H7 (cell line): ENCODE measurements at places on chromosomes 11 and 22. TPM values are rescaled to one million over a fixed set of nuclear protein-coding genes. Genes with fewer than 3 reads are reported as not detected.
A peak's percentile ranks its signal among the peaks of the same experiment; 100 is the strongest.

DNA sequence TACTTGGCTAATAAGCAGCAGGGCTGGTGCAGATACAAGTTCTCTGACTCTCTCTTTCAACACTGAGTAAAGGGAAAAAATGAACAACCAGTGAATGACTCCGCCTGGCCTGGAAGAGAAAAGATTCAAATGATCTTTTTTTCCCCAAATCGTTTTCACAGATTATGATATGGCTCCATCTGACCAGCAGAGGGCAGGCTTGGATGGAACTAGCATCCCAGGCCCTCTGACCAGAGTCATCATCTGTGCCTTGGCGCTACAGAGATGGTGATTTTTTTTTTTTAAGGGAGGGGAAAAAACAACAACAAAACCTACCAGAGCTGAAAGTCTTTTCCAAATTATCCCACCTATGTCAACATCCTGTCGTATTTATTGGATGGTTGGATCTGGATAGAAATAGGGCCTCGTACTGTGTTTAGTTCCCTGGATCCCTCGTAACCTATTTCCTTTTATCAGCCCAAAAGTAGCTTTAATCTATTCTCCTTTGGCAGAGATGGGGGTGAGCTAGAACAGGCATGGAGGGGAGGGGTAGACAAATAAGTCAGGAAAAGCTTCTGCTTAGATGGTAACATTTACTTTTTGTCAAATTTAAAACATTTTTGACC is 69.7 kb downstream of the PRSS23 start:
- peak; percentile 67 for DNase-seq

- DNase-seq, result peak; percentile 42
Observed at GRCh38 chr11:59011655-59012397, 72.5 kb downstream of the GLYATL1 start.

PHETA2 gene
- 10.3 and 11.5 TPM in 2 replicates for total RNA-seq

DNA sequence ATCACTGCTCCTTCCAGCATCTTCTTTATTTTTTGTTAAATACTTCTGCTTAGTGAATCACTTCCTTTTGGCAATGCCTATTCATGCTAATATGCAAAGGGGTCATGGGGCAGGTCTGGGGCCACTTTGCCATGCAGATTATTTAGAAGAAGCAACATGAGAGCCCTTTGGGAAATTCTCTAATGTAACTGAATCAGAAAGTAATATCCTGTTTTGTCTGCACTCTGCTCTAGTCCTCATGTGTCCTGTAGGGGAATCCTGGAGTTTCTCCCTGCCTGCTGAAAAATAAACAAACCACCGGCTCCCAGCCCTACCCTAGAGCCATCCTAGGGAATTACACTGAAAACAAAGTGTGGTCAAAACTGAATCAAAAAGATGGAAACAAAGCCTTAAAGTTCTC is 176.5 kb upstream of the POU2AF2 start:
- peak; percentile 52 for DNase-seq

GRCh38 chr11:127464325-127464724 is 463.8 kb upstream of the KIRREL3 start:
- no peak for DNase-seq

- no peak for DNase-seq
Observed at GRCh38 chr22:38748487-38749136, 7.2 kb downstream of the SUN2 start.

C11orf42 gene
- not detected in 2 replicates for total RNA-seq

DNA sequence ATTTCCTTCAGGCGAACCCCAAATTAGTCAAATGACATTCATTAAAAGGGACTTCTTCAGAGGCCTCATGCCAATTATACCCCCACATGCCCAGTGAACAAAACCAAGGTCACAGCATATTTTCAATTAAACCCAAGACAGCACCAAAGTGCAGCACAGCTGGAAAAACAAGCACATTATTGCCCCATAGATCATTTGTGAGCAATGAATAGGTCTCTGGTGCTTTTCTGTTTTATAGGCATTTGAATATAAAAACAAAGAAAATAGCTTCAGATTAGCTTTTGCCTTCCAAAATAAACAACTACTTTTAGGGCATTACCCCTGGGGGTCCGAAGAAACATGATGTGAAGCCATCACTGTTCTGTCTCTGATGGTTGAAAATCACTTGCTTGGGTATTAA is 1319.9 kb downstream of the LRRC4C start:
- DNase-seq, result no peak
